ENCODE measurements at places on chromosomes 16 and 17.
A peak's percentile ranks its signal among the peaks of the same experiment; 100 is the strongest.

GRCh38 chr17:80737106-80738019 lies 192.7 kb downstream of the RPTOR start:
- DNase-seq: no peak

GRCh38 chr16:66376114-66376513 lies 9.6 kb downstream of the CDH5 start:
- no peak for DNase-seq

DNA sequence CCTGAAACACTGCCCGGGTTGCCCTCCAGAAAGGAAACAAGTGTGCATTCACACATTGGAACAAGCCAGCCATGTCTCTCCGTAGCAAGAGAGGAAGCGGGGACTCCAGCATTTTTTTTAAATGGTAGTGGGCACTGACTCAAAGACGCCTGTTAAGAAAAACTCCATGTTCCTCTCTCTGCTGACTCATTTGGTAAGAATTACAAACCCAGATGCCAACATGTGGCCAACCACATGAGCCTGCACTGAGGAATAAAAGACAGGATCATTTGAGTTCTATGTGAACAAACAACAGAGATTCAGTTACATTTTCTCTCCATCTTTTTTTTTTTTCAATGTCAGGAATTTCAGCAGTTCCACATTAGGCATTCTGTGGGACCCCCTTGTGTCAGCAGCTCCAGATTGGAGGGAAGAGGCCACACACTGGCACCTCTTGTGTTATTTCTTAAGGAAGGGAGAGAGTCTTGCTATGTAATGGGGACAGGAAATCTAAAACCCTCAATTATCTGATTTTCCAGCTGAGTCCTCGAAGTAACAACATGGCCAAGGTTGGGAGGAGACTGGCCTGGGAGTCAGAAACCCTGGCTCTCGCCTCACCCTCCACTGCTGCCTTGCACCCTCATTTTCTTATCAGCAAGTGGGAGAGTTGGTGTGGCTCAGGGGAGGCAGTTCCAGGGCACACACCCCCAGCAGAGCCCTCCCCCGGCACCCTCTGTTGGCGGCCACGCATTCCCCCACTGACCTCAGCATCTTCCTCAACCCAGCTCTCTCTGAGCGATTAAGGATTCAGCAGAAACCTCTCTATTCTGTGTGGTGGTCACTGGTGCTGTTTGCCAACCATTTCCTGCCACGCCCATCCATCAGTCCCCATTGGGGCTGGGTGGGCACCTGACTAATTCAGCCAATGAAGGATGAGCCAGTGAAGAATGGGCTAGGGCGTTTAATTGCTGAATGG lies 173.0 kb downstream of the FOXL1 start:
- DNase-seq: no peak

DNA sequence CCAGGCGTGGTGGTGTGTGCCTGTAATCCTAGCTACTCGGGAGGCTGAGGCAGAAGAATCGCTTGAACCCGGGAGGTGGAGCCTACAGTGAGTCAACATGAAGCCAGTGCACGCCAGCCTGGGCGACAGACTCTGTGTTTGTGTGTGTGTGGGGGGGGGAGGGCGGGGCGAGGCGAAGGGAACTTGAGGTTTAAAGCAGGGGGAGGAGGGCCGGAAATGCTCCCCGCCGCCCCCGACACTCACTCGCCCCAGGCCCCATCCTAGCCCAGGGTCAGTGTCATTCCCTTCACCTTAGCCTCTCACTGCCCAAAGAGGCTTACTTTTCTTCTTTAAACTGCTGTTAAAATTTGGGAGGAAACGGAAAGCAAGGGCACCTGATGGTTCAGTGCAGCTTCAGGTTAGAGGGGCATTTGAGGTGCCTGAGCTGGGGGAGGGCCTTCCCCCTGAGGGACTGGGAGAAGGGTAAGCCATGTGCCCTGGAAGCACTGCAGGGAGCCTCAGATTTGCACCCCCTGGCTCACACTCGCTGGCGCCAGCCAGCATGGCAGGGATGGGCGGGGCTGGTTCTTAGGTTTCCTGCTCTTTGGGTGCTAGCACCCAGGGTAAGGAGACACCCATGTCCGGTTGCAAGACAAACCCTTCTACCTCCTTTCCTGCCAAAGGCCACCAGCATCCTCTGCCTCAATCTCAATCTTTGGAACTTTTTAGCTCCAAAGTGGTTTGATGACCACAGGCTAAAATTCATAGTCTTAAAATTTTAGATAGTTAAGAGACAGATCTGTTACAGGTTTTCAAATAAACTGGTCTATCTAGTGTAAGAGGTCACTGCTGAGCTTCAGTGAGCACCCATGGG lies 2.2 kb upstream of the LIMD2 start:
- peak; percentile 79 for DNase-seq

DNA sequence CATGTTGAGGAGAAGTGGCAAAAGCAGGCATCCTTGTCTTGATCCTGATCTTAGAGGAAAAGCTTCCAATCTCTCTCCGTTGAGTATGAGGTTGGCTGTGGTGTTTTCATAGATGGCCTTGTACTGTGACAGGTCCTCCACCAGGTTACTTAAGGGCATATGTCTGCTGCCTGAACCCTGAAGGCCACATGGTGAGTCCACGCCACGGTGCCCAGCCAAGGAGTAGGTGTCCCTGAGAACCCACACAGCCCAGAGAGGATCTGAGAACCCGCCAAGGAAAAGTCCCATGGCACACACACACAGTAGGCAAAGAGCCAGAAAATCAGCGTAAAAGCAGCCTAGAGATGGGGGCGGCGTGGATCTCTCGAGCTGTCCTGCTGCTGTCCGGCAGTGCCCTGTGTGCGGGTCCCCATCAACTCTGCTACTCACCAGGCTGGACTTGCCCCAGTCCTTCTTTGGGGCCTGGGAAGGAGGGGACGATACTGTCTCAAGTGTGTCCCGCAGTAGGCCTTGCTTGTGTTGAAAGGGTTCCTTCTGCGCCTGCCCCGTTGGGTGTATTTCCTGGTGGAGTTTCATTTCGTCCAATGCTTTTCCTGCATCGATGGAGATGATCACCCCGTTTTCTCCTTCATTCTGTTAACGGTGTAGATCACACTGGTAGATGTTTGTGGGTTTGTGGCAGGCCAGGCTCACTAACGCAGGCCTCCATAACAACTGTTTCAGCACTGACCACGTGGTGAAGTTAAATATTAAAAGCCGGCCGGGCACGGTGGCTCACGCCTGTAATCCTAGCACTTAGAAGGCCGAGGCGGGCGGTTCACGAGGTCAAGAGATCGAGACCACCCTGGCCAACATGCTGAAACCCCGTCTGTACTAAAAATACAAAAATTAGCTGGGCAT lies 90.8 kb upstream of the DNAH17 start:
- DNase-seq: no peak

- DNase-seq: no peak
Observed at GRCh38 chr17:63480826-63481487, 4.1 kb downstream of the ACE start.

DNA sequence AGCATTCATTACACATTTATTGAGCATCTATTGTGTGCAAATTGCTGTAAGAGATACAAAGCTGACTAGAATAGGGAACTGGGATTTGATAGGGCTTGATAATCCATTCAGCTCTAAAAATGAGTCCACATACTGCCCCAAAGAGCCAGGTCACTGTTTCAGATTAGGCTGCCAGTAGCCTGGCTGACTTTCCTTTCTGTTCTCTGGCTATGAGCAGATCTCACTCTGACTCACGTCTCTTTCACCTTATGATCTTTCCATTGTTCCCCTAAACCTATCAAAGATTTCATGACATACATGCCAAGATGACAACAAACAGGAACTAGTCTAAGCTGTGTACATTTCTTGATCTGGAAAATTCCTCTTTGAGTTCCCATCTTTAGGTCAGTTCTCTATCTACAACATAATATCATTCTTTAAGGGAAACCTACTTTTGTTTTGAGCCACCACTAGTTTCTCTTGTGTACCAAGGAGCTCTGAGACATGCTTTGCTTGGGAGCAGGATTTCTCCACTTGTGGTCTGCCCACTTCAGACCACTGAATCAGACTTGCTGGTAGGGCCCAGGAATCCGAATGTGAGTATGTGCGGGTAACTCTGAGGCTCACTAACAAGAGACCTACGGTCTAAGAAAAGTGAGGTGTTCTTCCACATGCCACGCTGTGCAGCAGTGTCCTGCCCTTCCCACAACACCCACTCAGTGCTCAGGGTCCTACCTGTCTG lies 40.9 kb upstream of the ICAM2 start:
- DNase-seq: no peak

DNA sequence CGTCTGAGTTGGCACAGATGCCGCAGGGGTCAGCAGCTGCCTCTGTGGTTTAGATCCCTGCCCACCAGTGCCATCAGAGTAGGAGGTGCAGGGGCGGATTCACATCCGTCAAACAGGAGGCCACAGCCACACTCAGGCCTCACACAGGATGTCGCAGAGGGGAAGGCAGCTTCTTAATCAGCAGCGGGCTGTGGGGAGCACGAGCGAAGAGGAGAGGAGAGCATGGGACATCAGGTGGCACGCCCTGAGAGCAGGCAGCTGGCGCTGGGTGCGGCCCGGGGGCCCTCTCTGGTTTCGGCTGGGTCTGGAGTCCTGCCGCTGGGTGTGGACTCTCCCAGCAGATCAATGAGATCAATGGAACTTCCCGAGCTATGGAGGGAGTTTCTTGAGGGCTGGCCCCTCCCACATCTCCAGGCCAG lies 9.6 kb downstream of the LLGL2 start:
- DNase-seq: peak; percentile 43

DNA sequence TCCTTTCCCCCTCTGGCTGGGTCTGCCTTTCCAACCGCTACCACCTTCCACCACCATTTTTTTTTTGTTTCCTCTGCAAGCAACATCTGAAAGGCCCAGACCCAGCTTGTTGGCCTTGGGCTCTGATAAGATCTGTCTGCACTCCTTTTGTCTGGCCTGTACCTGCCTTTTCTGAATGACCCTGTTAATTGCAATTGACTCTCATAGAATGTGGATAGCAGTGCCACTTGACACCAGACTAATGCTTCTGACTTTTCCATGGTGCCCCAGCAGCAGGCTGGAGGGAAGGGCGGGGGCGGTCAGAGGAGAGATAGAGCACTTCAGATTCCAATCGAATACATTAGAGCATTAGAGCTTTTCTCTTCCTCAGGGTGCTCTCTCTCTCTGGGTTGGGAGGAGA lies 538.9 kb downstream of the WWOX start:
- no peak for DNase-seq

- DNase-seq: no peak
Observed at GRCh38 chr17:79646721-79647455, 36.0 kb upstream of the RBFOX3 start.

- no peak for DNase-seq
Observed at GRCh38 chr17:74728033-74728701, 8.9 kb upstream of the RAB37 start.

DNA sequence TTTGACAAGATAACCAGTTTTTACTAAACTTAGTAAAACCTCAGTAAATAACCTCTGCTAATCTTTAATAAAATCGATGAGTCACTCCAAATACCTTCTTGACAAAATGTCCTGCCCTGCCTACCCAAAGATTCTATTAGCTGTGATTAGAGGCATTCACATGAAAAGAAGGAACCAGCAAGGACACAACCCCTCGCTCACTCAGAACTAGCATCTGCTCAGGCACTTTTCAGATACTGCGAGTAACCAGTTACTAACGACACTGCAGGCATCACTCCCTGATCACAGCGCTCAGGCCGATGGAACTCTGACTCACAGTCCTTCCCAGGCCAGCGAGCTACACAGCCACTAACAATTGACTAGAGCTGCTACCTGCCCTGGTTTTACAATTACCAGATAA lies 24.3 kb downstream of the PELP1 start:
- no peak for DNase-seq

GRCh38 chr16:87922250-87922871 lies 14.0 kb downstream of the CA5A start:
- DNase-seq: no peak

DNA sequence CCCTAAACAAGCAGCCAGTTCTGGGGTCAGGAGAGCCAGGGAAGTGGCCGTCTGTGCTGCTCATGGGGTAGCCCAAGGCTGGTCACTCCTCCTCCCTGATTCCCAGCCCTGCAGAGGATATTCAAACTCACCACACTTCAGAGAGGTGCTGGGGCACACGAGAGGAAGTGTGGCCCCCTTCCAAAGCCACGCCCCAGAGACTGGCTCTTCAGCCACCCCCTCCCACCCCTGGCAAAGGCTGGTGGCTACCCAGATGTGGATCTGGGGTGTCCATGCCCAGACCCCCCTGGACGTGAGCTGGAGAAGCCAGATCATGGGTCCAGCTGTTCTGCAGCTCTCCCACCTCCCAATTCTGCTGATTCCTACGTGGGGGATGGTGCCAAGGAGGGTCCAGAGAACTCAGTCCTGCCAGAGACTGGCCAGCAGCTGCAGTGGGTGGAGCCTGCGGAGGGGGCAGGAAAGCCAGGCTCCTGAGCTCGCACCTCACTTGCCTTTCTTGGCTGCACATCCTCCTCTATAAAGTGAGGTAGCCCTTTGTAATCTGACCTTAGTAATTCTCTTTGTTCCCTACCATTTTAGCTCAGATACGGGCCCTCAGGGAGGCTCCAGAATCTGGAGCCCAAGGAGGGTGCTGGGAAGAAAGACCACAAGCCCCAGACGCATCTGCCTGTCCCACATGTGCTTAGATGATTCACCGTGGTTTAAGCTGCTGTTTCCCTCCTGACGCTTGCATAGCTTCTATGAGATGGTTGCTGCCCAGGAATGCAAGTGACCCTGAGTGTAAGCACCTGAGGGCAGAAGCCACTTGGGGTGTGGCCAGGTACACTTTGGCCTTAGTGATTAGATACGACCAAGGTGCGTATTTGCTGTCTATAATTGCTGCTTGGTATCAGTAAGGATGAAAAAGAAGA lies 15.3 kb downstream of the SDK2 start:
- no peak for DNase-seq

- no peak for DNase-seq
Observed at GRCh38 chr17:34639706-34640425, 60.5 kb downstream of the TMEM132E start.

DNA sequence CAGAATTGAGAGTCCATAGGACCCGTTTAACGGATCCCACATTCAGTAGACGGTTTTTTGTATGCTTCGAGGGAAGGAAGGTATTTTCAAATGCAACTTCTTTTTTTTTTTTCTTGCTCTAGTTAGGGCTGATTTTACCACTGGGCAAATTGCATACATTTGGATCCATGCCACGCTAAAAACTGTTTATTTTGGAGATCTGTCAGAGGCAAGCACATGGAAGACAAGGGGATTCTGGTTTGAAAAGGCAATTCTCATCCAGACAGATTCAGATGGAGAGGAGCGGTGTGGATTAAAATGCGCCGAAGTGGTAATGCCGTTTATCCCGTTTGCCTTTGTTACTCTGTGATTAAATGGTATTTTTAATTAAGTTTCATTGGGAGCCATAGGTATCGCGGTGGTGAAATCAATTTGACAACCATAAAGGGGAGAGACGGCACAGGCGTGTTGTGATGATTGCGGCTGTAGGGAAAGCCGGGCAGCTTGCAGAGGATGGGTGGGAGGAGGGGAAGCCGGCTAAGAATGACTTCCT lies 170.4 kb downstream of the IRX3 start:
- DNase-seq: no peak

GRCh38 chr16:2482249-2482648 lies 7.3 kb downstream of the TBC1D24 start:
- DNase-seq: no peak

GRCh38 chr16:87333101-87333500 lies 15.9 kb upstream of the C16orf95 start:
- no peak for DNase-seq

- no peak for DNase-seq
Observed at GRCh38 chr17:38673707-38674013, 1.1 kb downstream of the EPOP start.

- no peak for DNase-seq
Observed at GRCh38 chr17:15236281-15237105, 28.6 kb downstream of the PMP22 start.

GRCh38 chr16:87561200-87562105 lies 40.9 kb upstream of the JPH3 start:
- no peak for DNase-seq

GRCh38 chr17:18182110-18182977 lies 1.3 kb upstream of the ALKBH5 start:
- no peak for DNase-seq

All from activated CD4-positive, CD25-positive, alpha-beta regulatory T cell (primary cell).